Activated T-cell treated with anti-CD3 and anti-CD28 coated beads, Interleukin-2, amount 50 U/mL, for 72 hours (primary cell): ENCODE measurements at places on chromosomes 13 and 19. TPM values are rescaled to one million over a fixed set of nuclear protein-coding genes. Genes with fewer than 3 reads are reported as not detected.
A peak's percentile ranks its signal among the peaks of the same experiment; 100 is the strongest.

DNA sequence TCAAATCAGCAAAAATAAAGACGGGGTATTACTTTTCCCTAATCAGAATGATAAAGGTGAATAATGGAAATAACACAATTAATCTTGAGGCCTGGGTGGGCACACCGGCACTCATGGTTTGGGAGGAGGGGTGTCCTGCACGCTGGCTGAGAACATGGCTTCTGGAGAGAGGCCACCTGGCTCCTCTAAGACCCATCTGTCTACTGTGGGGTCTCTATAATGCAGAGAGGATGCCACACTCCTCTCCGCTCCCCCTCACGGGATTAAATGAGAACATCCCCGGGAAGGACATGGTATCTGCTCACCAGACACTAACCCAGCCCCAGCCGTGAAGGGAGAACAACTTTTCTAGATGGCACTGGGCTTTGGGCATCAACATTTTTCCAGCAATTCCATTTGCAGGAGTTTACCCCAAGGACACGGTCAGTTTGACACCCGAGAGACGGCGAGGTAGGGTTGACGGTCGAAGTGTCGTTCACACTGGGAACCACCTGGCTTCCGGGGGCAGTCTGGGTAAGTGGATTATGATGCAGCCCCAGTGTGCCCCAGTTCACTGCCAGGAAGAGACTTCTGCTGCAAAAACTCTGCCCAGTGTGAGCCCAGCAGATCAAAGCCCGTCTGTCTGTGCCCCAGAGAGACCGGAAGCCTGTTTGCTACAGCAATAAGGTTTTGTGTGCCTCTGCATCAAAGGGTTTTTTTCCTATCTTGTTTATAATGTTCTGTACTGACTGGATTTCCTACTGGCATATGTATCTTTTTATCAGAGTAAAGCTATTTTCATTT is 56.6 kb downstream of the CEBPG start:
- DNase-seq: peak; percentile 13
- peak overlapping the region; percentile 79 for H3K27ac ChIP-seq
- H3K27me3 ChIP-seq: no peaks in the 10 kb centered on the region

- no peak for DNase-seq
- no peaks in the 10 kb centered on the region for H3K36me3 ChIP-seq
- no peak overlapping the region for H3K4me3 ChIP-seq
- peaks cover 6% of the 10 kb centered on the region for H3K4me1 ChIP-seq
These were observed 31.9 kb downstream of the LNX2 start for GRCh38 chr13:27588405-27588804.

Gene EDDM13
- 0.67 TPM for total RNA-seq

GRCh38 chr13:33303855-33304597 is 18.5 kb upstream of the STARD13 start:
- H3K4me3 ChIP-seq: no peak overlapping the region
- no peaks in the 10 kb centered on the region for H3K36me3 ChIP-seq
- no peak overlapping the region for H3K27ac ChIP-seq
- peaks cover 16% of the 10 kb centered on the region for H3K27me3 ChIP-seq
- DNase-seq: no peak

DNA sequence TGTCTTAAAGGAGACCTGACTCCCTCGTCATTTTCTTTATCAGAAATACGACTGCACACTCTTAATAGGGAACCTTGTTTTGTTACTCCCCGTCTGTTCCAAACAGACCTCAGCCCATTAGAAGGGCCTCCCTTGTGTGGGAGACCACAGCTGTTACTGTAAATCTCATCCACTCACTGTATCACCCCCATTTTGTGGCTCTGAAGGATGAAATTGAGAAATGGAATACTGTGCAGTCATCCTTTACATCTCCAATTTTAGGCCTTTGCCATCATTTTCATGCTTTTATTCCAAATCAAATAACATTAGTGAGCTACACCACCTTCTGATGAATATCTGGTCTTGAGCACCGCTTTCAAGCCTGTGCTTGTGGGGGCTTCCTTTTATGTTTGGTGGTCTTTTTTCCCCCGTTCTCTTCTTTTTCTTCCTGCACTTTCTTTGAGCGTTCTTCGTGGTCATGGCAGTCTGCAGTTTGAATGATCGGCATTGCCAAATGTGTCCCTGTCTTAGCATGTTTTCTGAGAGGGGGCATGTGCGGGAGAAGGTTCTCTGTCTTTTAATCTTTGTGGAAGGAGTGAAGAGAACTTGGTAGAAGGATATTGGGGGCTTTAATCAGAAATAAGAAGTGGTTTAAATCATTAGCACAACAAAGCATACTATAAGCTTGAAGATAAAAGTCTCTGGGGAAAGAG is 65.8 kb downstream of the GGACT start:
- no peaks in the 10 kb centered on the region for H3K27me3 ChIP-seq
- no peak for DNase-seq
- peaks cover 10% of the 10 kb centered on the region for H3K4me1 ChIP-seq
- no peaks in the 10 kb centered on the region for H3K36me3 ChIP-seq
- H3K4me3 ChIP-seq: no peak overlapping the region

DNA sequence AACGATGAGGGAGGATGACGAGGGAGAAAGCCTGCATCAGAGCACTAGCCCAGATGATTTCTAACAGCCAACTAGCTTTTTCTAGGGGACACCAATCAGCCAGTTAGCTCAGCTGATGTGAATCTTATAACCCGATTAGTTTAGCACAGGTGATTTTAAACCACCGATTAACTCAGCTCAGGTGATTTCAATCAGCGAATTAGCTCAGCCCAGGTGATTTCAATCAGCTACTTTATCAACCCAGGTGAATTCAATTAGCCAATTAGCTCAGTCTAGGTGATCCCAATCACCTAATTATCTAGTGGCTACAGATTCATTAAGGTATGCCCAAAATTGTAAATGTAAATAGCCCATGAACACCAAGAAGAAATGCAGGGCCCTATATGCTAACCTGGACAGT is 146.9 kb downstream of the ZNF486 start:
- no peak overlapping the region for H3K27ac ChIP-seq
- H3K4me3 ChIP-seq: no peak overlapping the region
- no peak for DNase-seq
- no peaks in the 10 kb centered on the region for H3K4me1 ChIP-seq
- H3K27me3 ChIP-seq: no peaks in the 10 kb centered on the region

GRCh38 chr19:48394331-48395169 is 1.1 kb downstream of the GRIN2D start:
- H3K4me3 ChIP-seq: peak overlapping the region; percentile 76
- H3K4me1 ChIP-seq: peaks cover 50% of the 10 kb centered on the region
- no peak overlapping the region for H3K27ac ChIP-seq
- DNase-seq: no peak
- peaks cover 61% of the 10 kb centered on the region for H3K27me3 ChIP-seq
- H3K36me3 ChIP-seq: peaks cover 10% of the 10 kb centered on the region

Gene CAMSAP3
- 2.0 TPM for total RNA-seq

GRCh38 chr19:42596391-42597072 is 1.8 kb upstream of the CEACAM8 start:
- no peaks in the 10 kb centered on the region for H3K4me1 ChIP-seq
- H3K36me3 ChIP-seq: no peaks in the 10 kb centered on the region
- H3K27ac ChIP-seq: no peak overlapping the region
- no peak overlapping the region for H3K4me3 ChIP-seq
- peaks cover 25% of the 10 kb centered on the region for H3K27me3 ChIP-seq

DNA sequence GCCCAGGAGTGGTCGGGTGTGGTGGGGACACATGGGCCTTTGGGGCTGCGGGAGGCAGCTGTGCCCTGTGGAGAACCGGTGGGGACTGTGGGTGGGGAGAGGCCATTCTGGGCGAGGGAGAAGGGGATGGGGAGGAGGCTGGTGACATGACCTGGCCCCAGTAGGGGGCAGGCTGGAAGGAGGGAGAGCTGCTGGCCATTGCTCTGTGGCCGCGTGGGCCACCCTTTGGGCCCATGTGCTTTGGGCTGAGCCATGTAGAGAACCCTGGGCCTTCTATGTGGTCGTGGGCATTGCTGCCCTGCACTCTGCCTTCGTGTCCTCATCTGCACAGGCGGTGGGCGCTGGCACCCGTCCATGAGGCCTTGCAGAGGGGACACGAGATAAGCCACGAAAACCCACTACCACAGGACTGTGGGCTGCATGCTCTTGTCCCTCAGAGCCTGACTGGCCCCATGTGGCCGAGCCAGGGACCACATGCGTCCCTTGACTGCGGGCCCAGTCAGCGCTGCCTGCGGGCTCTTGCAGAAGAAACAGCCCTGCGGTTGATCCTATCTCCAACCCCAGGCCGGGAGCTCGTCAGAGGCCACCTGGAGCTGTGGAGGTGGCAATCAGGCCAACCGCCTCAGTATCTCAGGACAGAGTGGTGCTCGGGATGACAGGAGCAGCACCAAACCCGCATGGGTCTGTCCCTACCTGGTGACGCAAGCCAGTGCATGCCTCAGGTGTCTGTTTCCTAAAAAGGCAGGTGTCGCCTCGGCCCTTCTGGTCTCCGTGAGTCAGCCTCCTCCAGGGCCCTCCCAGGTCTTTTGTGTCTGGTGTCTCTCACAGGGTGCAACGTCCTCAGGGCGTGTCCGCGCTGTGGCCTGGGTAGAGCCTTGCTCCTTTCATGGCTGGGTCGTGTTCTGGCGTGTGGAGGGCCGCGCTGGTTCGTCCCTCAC is 14.3 kb downstream of the FZR1 start:
- H3K4me3 ChIP-seq: no peak overlapping the region
- no peak for DNase-seq
- no peaks in the 10 kb centered on the region for H3K27me3 ChIP-seq
- H3K27ac ChIP-seq: no peak overlapping the region

- peaks cover 5% of the 10 kb centered on the region for H3K27me3 ChIP-seq
- H3K36me3 ChIP-seq: peaks cover 19% of the 10 kb centered on the region
- DNase-seq: no peak
- peak overlapping the region; percentile 96 for H3K27ac ChIP-seq
These were observed 30.1 kb downstream of the ZNF557 start for GRCh38 chr19:7099597-7099921.

- H3K27ac ChIP-seq: no peak overlapping the region
- no peaks in the 10 kb centered on the region for H3K27me3 ChIP-seq
- DNase-seq: no peak
- H3K36me3 ChIP-seq: no peaks in the 10 kb centered on the region
These were observed 1431.0 kb upstream of the SPRY2 start for GRCh38 chr13:81771951-81772350.

DNA sequence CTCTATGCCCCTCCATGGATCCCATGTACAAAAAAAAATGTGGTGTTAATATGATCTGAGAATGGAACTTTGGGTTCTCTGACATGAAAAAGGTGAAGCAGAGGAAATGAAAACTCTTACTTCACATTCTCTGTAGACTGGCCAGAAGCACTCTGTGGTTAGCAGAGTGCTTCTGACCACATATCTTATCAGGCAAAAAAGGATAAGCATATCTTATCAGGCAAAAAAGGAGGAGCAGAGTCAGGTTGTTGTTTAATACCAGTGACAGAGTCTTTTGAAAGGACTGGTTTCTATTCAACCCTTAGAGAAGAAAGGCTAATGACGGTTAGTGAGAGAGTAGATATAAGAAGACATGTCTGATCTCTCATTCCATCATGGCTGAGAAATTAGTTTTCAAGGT is 1404.8 kb downstream of the SLITRK1 start:
- no peaks in the 10 kb centered on the region for H3K27me3 ChIP-seq
- no peak for DNase-seq
- no peaks in the 10 kb centered on the region for H3K36me3 ChIP-seq
- no peak overlapping the region for H3K27ac ChIP-seq
- no peak overlapping the region for H3K4me3 ChIP-seq
